ENCODE measurements at places on chromosomes 16 and 17.

DNA sequence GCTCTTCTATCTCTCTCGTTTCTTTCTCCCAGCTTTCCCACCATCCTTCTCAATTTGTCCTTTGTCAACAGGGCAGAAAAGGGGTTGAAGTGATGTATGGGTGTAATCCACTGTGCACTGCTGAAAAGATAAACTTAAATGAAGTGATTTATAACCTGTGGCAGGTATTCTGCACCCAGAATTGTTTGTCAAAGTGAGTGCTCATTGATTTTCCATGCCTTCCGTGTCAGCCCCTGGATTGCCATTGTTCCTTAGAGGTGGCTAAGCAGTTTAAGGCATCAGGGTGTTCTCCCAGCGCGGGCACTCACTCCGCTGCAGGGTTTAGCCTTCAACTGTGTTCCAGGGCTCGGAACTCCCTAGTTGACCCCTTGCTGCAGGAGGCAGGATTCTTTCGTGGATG is 82.9 kb downstream of the PITPNC1 start:
- DNase-seq, result no peak

- DNase-seq, result peak; percentile 25
Measured at GRCh38 chr17:49969134-49969759, at the start of gene DLX4. Gene DLX4 (plus strand): TSS chr17:49969190. CDS start chr17:49969469, 279 bp downstream.

GRCh38 chr17:260031-260791 is 78.8 kb upstream of the DOC2B start:
- no peak for DNase-seq

- DNase-seq, result no peak
Measured at GRCh38 chr16:2813771-2814221, 3.2 kb upstream of the PRSS21 start.

DNA sequence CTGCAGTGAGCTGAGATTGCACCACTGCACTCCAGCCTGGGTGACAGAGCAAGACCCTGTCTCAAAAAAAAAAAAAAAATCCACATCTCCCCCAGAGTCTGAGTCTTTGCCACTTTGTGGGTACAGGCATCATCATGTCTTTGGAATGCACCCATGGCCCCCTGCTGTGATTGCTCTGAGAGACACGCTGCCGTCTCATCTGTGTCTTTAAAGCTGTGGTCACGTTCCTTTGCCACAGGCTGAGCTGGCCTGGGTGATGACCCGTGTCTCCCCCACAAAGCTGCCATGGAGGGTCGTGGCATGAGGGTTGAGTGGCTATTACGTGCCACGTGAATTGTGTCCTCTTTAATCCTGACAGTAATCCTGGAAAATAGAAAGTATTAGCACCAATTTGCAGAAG is 20.2 kb downstream of the CRISPLD2 start:
- no peak for DNase-seq

- no peak for DNase-seq
Measured at GRCh38 chr17:66429680-66430079, 127.3 kb downstream of the PRKCA start.

DNA sequence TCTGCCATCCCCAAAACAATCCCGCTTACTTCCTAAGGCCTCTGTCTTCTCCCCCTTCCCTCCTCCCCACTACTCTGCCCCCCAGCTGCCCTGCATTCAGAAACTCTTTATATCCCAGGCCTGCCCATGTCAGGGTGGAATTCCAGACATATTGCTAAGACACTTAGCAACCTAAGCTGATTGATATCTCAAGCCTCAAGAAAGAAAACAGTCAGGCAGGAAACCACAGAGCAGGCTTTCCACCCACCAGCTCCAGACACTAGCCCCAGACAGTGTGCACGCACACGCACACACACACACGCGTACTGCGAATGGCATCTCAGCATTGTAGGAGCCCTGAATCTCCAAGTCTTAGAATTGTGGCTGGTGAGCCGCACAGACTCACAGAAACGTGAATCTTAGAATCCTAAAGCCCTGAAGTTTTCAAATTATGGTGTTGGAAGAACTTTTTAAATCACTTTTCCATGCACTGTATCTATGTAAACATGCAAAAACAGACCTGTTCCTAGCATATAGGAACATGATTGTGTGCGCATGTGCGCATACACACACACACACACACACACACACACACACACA is 8.8 kb upstream of the LPCAT2 start:
- DNase-seq, result no peak

DNA sequence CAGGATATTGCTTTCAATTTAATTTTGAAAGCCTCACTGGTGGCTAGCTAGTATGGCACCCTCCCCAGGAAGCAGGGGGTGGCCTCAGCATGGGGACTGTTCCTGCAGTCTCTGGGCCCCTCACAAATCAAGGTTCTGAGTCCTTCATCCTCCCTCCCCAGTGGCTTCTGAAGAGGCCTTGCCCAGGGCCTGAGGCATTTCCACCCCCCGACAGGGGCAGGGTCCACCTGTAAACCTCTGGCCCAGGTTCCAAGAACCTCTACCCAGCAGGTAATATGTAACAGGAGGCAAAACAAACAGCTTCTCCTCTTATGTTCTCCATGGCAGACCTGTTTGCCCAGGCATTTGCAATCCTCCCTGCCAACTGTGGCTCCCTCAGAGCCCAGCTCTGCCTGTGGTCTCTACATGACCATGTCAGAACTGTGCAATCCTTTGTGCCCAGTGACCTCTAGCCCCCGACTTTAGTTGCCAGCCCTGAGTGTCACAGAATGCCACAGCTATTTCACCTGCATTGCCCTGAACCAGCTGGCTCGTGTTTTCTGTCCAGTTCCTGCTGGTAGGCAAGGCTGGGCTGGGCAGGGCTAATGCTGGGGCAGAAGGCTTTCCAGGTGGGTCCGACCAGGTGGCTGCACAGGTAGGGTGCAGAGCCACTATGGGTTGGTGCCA is 14.3 kb downstream of the ACSF2 start:
- no peak for DNase-seq

- DNase-seq, result no peak
Measured at GRCh38 chr17:17743391-17744112, 62.3 kb downstream of the RAI1 start.

DNA sequence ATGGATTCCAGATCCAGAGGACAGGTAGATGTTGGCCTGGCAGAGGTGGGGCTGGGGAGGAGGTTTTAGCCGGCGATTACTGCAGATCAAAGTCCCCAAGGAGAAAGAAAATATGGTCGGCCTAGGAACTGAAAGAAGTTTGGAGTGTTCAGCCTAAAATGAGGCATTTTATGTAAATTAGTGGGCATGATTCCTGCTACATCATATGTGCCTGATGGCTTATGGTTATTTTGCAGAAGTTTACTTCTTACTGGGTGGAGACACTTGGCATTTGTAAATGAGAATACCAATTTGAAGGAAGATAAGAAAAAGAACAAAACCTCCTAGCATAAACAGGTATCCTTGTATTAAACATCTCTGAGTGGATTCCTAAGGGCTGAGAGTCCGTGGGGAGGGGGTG is 149.3 kb downstream of the FOXL1 start:
- no peak for DNase-seq

- no peak for DNase-seq
Measured at GRCh38 chr17:66543526-66543925, 241.1 kb downstream of the PRKCA start.

DNA sequence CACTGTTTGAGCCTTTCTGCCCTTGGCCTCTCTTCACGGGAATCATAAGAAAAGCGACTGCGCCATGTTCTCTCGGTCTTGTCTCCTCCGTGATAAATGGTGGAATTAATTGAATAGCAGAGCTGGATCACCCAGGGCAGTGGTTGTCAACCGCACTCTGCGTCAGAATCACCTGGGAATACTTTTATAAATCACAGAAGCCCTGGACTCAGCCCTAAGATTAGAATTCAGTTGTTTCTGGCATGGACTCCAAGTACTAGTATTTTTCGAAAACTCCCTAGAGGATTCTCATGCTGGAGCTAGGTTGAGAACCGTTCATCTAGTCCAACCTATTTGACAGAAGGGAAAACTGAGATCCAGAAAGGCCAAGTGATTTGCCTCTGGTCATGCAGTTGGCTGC is 64.1 kb downstream of the SPACA3 start:
- no peak for DNase-seq

GRCh38 chr17:75614556-75615270 is 18.5 kb upstream of the SMIM5 start:
- no peak for DNase-seq

DNA sequence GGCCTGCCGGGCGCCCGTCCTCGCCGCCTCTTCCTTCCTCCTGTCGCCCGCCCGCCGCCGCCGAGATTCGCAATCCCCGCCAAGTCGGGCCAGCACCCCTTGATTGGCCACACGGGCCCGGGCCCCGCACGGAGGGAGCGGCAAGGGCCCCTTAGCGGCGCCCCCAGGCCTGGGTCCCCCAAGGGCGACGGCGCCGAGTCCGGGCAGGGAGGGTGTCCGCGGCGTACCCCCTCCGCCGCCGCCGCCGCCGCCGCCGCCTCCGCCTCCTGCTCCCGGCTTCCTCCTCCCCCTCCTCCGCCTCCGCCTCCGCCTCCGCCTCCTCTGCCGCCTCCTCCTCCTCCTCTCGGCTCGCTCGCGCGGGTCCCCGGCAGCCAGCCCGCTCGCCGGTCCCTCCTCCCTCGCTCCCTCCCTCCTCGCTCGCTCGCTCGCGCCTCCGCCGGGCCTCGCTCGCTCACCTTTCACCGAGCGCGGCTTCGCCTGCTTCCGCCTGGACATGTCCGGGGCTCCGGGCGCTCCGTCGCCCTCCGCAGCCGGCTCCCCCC is 561 bp downstream of the ZNF423 start:
- DNase-seq, result peak; percentile 42

GRCh38 chr17:68627956-68628575 is 26.9 kb upstream of the FAM20A start:
- no peak for DNase-seq

- no peak for DNase-seq
Measured at GRCh38 chr17:13569398-13570123, 32.2 kb downstream of the HS3ST3A1 start.

GRCh38 chr17:1234455-1234854 is 35.8 kb upstream of the BHLHA9 start:
- DNase-seq, result no peak

- no peak for DNase-seq
Measured at GRCh38 chr16:58475091-58475619, 24.8 kb upstream of the NDRG4 start.

DNA sequence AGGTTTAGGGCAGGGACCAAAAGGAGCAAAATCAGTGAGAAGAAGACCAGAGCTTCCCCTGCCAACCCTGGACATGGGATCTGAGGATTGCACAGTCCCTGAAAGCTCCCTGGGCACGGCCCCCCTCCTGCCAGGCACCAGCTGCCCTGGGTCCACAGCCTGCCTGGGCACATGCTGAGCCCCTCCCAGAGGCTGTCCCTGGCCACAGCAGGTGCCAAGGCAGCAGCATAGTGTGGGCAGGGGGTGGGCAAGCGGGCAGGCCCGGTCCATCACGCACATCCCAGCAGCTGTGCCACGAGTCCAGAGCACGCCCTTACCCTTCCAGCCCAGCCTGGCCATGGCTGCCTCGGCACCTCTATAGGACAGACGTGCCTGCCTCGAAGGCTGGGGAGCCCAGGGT is 12.7 kb downstream of the SCN4A start:
- no peak for DNase-seq

- no peak for DNase-seq
Measured at GRCh38 chr16:86038926-86039310, 140.0 kb downstream of the IRF8 start.

DNA sequence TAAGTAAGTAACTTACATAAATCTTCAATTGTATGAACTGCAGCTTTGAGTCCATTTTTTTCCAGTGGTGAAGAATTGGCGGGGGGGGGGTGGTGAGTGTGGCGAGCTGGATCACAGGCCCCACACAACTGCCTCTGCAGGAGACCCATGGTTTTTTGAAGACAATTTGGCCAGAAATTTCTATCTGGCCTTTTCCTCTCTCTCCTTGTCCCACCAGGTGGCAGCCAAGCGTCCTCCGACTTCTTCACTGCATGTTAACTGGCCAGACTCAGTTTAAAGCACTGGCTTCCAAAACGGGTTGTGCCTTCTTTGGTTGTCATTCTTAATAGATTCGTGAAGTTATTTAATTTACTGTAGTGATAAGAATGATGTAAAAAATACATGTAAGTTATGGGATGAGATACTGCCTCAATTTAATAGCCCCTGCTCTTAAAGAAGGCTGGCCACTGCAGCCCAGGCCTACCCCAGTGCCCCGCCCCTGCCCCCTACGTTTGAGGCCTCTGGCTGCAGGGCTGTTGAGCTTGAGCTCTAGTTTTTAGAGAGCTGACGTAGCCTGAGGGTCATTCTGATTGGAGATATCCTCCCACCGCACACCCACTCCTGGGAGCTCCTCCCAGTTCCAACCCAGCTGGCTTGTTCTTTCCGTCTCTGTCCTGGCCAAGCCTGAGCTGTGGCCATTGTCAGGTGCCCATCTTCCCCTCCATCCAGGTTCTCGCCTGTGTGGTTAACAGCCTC is 36.4 kb downstream of the AKAP1 start:
- DNase-seq, result no peak

GRCh38 chr16:1097156-1097555 is 1.1 kb upstream of the C1QTNF8 start:
- DNase-seq, result no peak

DNA sequence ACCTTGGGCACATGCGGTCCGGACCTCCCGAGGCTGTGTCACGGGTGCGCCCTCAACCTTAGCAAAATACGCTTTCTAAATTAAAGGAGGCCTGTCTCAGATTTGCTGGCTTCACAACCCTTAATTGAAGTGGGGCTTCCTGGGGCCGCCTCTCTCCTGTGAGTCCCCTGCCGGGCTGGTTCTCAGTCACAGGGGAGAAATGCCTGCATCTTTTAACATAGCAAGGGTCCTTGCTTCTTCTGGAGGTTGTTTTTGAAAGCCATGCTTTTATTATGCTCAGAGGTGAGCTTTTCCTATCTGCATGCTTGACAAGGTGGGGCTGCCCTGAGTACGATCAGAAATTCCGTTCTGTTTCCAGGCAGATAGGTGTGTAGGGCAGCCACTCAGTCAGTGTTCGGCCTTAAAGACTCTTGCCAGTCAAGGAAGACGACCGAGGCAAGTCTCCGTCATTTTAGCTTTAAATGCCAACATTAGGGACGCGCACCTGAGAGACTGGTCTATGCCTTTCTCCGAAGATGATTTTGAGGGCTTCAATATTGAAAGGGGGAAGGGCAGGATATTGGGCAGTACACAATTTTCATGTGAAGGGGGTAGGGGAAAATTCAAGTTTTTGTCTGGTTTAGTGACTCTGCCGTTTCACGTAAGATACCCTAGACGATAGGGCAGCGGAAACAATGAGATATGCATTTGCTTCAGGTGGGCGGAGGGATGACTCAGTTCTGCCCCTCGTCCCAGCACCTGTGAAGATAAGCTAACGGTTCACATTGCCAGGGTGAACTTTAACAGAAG is 5.5 kb upstream of the SLC7A5 start:
- DNase-seq, result no peak

DNA sequence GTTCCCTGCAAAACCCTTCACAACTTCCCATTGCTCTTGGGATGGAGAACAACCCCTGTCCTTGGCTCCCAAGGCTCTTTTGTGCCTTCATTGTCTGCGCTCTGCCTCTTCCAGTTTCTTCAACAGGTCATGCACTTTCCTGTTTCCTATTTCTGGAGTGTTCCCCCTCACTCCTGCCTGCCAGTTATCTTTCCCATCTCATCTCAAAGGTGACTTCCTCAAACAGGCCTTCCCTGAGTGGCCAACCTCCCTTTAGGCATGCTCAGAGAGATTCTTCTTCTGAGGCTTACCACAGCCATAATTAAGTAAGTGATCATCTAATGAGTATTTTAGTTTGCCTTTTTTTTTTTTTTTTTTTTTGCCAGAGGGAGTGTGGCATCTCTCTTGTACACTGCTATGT is 2.9 kb upstream of the CYLD start:
- DNase-seq, result no peak

All from stimulated activated CD8-positive, alpha-beta memory T cell treated with anti-CD3 and anti-CD28 coated beads, Interleukin-4, amount 100 ng/mL, for 1 hour (primary cell).